ENCODE measurements at places on chromosomes 7 and 10. TPM values are rescaled to one million over a fixed set of nuclear protein-coding genes. Genes with fewer than 3 reads are reported as not detected.

The C10orf67 gene
- not detected for total RNA-seq

The MACC1 gene
- total RNA-seq: 0.18 TPM

The CCDC172 gene
- not detected for total RNA-seq

The CABCOCO1 gene
- total RNA-seq: not detected

The TMEM229A gene
- total RNA-seq: 2.1 TPM

The SCIN gene
- total RNA-seq: not detected

The BZW2 gene
- 56.7 TPM for total RNA-seq
